Activated CD8-positive, alpha-beta memory T cell treated with anti-CD3 and anti-CD28 coated beads, Interleukin-2, amount 10 ng/mL, durations not matched to agents 7 days and 5 days (primary cell): ENCODE measurements at places on chromosomes 2 and 18. TPM values are rescaled to one million over a fixed set of nuclear protein-coding genes. Genes with fewer than 3 reads are reported as not detected.
A peak's percentile ranks its signal among the peaks of the same experiment; 100 is the strongest.

DNA sequence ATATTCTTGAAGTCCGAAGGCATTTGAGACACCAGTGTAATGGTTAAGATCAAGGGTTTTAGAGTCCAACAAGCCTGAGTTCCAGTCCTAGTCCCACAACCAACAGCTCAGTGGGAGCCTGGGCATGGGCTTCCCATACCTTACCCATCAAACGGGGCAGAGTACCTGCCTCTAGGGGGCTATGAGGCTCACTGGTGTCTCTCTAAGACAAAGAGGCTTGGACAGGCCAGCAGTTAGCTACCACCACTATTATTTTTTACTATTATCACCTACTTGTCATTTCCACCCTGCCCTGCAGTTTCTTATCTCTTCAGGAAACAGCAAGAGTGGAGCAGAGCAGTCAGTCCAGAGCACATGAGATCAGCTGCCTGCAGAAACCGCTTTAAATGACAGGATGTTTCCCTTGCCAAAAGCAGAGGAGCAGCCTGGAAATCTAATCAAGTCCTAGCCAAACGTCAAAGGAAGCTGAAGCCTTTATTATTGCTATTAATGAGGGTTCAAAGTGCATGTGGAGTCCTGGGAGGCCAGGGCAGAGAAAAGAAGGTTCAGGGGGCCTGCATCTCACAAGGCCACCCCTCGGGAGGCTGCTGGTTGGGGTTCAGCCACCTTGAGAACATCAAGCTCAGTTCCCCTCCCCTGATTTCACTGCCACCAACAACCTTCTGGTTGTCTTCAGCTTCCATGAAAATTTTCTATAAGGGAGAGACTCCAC, 66.6 kb downstream of the STPG4 start:
- DNase-seq, result no peak

- no peak for DNase-seq
Measured at GRCh38 chr2:26854283-26854827, 6.4 kb downstream of the DPYSL5 start.

DNA sequence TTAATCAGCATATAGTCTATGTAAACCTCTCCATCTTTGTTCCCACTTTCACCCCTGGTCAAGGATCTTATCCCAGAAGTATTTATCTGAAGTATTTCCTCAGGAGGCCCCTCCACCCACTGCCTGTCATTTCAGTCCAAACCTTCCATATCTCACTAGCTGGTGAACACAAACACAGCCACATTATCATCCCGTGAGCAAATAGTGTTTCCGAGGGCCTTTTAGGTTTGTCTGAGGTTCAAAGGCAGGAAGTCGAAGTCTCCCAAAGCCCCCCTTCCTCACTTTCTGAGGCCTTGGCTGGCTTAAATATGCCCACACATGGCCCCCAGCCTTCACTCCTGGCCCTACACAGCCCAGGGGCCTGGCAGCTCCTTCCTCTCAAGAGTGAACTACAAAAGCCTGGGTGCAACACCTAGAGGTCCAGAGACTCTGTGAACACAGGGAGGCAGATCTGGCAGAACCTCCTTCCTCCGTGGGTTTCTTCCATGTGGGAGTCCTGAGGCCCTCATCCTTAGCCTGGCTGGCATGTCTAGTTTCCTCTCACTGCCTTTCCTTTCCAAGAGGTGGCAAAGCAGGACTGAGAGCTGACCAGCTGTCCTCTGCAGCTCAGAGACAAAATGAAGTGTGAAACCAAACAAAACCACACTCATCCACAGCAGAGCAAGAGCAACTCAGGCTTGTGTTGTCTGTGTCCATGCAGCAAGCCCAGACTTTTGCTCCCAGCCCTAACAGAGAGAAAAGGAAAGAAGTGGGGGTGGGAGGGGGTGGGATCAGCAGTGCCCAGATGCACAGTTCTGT, 264.2 kb downstream of the SS18 start:
- no peak for DNase-seq

DNA sequence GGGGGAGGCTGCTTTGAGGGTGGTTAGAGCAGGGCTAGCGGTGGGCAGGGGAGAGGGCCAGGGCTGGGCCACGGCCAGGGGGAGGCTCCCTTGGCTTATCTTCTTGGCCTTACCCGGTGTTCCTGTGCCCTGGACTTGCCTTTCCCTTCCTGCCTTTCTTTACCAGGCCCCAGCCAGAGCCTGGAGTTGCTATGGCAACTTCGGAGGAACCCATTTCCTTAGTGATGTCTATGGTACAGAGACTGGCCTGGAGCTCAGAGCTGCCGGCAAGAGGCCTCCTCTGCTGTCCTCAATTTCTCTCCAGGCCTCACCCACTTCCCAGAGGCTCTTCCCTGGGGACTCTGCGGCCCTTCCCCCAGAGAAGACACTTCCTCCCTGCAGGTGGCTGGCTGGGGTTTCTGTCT, 11.5 kb downstream of the SPEG start:
- no peak for DNase-seq

DNA sequence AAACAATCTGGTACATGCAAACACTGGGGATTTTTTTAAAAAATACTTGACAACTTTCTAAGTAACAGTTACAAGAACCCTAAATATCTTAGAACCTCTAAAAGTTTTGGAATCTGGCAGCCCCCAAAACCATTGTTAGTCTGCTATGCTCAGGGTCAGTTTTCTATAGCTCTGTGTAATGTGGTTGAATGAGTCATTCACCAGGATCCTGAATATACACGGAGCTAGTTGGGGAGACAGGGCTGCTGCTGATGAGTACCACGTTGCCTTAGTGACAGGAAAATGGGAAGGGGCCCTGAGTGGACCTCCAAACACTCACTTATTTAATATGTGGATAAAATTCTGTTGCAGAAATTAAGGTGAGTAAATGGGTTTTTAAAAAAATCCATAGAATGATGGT, 36.9 kb upstream of the TANC1 start:
- DNase-seq, result no peak

- no peak for DNase-seq
Measured at GRCh38 chr2:219514196-219514761, at the start of gene ASIC4. ASIC4 (plus strand) TSS chr2:219514482; CDS start chr2:219514725, 243 bp downstream.

DNA sequence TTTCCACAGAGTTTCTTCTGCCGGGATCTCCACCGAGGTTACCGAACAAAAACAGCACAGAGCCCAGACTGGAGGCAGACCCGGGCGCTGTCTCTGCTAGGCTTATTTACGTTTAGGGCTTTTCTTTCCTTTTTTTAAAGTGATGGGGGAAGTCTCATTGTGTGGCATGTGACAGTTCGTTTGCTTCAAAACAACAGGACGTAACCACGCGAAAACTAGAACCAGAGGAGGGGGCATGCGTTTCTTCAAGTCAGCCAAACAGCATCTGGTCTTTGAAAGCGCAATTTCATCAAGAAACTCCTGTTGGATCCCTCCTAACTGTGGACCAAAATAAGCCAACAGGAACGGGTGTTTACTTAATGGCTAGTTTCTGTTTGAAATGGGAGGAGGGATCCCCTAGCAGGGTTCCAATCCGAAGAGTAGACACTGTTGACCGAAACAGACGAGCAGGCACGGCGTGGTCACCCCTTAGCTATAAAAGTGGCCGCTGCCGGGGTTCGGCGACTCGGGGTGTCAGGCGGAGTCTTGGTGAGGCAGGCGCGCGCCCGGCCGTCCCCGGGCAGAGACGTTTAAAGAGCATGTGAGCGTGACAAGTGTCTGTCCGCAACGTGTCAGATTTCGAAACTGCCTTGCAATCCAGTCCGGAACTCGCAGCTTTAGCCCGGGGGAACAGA, 997 bp upstream of the TGIF1 start:
- DNase-seq, result peak; percentile 90

- no peak for DNase-seq
Measured at GRCh38 chr2:200380091-200380561, 73.6 kb downstream of the SPATS2L start.

GRCh38 chr2:194445226-194445625, 1211.8 kb upstream of the SLC39A10 start:
- no peak for DNase-seq

GRCh38 chr18:22455425-22456115, 37.9 kb upstream of the CTAGE1 start:
- no peak for DNase-seq

DNA sequence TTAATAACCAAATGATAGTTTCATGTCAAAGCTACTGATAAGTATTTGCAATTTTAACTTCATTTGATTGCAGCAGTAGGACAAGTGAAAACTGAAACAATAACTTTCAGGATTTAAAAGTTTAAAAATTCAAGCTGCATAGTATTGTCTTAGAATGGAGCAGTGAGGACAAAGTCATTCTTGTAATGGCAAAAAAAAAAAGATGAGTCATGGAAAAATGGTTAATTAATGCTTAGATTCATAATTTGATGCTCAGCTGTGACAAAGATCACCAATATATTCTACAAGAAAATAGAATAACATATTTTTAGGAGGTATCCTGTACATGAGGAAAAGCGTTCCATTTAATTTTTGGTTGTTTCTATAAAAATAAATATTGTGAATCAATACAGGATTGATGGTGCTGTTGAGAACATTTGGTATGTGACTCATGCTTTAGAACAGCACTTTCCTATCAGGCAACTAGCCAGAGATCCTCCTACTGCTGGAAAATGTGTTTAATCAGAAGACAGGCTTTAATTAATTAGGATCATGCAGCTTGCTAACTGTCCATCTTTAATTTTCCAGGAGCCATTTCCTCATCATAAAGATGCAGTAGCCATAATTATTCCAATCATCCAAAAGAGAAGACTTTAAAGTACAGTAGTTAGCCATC, 239.0 kb upstream of the MMADHC start:
- DNase-seq, result no peak

DNA sequence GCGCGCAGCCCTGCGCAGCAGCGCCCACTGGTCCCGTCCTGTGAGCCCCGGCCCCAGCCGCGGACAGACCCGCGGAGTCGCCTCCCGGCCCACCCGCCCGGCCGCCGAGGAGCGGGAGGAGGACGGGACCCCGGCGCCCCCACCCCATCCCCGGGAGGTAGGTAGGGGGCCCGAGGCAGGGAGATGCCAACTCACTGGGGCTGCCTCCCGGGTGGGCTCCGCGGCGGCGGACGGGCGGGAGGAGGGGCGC, 160 bp downstream of the SPTBN1 start:
- no peak for DNase-seq

DNA sequence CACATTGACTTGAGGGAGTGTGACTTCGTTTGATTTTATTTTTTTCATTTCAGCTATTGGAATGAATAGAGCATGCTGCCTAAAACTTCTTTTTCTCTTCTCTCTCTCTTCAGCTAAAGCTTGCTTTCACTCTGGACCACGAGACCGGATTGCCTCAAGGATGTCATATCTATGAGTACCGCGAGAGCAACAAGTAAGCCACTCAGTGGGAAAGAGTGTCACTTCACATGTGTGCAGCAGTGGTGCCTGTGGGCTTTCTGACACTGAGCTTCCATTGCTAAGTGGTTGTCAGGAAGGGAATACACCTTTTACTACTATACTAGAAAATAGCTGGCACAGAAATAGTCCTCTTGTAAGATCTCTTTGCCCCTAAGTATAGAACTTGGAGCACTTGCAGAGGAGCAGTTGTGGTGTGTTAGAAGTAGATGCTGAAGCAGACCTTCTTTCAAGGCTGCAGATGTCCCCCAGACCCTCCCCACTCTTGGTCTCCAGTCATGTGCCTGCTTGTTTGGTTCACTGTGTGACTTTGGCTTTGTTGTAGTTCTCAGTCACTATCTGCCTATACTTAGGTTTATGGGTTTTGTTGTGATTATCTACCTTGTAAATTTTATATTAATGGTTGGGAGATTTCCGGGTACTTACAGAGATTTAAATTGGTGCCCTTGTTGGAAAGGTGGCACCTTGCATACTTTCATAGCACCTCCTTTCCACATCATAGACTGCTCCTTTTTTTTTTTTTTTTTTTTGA, 78.5 kb upstream of the ALPP start:
- peak; percentile 46 for DNase-seq

DNA sequence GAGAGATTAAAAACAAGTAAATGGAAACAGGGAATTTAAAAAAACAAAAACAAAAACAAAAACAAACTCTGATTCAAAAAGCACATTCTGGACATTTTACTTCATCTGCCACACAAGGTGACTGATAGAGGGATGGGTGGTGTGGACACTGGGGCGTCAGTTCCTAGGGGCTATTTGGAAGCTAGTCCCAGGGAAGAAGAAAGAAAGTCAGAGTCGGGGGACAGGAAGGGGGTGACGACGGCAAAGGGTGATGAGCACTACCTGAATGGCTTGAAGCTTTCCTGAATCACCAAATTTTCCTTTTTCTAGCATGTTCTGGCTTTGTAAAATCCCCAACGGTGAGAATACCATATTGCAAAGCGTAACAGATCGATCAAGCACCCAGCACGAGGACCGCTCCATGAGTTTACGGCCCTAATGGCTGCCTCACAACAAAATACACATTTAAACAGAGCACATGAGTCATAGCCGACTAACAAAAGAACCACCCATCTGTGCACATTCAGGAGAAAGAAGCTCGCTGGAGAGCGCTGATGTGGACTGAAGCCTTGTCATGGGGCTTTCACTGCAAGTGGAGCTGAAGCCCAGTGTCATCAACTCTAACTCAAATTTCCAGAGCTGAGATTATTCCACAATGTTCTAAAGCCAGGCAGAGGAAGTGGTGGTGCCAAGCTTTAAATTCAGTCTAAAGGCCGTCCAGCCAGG, 178.9 kb downstream of the LNPK start:
- no peak for DNase-seq

GRCh38 chr2:191049728-191050639, 36.0 kb upstream of the STAT1 start:
- no peak for DNase-seq

GRCh38 chr2:226847090-226847489, 11.2 kb downstream of the RHBDD1 start:
- DNase-seq, result no peak

DNA sequence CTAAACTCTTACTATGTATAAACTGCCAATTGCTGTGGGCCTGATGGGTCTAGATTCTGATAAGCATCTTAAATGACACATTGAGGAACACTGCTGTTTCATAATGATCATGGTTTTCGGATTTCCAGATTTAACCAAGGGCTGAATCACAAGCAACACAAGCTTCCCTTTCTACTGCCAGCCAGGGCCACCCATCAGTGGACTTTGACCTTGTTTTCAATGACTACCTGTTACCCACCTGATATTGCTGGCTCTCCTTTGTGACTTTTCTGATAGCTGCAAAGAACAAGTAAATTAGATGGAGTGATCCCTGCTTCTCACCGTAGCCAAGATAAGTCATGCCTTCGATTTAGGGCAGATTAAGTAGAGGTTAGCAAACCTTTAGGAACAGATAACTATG, 259.0 kb downstream of the PAX3 start:
- DNase-seq, result no peak

DNA sequence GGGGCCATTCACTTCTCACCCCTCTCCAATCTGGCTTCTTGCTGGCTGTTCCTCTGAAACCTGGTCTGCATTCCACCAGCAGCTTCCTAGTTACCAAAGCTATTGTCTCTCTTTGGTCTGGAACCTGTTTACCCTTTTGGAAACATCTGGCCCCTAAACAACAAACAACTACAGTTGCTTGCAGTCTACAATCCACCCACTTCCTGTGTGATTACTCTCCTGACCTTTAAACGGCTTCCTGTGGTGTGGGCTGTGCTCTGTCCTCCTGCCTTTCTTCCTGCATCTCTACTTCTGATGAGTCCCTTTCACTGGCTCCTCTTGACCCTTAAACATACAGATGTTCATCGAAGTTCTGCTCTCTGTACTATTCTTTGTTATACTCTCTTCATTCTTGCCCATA, 303.8 kb downstream of the TDRD15 start:
- no peak for DNase-seq

Gene ANKRD30B
- not detected for total RNA-seq

Gene BCL11A
- total RNA-seq, result not detected

Gene SERPINB4
- total RNA-seq, result not detected

Gene REG1B
- total RNA-seq, result not detected

Gene FAP
- 0.23 TPM for total RNA-seq

Gene CNTNAP5
- total RNA-seq, result not detected

Gene FNDC4
- 0.14 TPM for total RNA-seq

Gene MYOM1
- 1.6 TPM for total RNA-seq

Gene RPIA
- total RNA-seq, result 54.4 TPM

Gene PROC
- total RNA-seq, result not detected

Gene ARHGAP28
- not detected for total RNA-seq
